Mucosa of gallbladder (tissue), 1 donor: ENCODE measurements at places on chromosomes 1 and 21. TPM values are rescaled to one million over a fixed set of nuclear protein-coding genes. Genes with fewer than 3 reads are reported as not detected.

DNA sequence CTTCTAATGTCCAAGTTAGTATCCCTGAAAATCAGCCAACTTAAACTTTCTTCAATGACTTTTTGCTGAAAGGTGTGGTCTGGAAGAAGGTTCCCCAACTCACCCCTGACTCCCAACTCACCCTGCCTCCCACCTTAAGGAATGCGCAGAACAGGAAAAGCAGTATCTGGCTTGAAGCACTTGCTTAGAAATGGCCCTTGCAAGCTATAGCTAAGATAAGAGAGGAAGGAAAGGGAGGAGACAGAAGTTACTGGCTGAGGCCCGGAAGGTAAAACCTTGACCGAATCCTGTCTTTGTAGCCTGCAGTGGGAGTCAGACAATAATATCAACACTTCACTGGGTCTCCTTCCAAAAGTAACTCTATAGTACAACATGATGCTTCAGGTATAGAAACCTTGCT is 2.9 kb downstream of the CYYR1 start:
- DNase-seq, result no peak

H6PD gene
- total RNA-seq, result 45.6 TPM

DNA sequence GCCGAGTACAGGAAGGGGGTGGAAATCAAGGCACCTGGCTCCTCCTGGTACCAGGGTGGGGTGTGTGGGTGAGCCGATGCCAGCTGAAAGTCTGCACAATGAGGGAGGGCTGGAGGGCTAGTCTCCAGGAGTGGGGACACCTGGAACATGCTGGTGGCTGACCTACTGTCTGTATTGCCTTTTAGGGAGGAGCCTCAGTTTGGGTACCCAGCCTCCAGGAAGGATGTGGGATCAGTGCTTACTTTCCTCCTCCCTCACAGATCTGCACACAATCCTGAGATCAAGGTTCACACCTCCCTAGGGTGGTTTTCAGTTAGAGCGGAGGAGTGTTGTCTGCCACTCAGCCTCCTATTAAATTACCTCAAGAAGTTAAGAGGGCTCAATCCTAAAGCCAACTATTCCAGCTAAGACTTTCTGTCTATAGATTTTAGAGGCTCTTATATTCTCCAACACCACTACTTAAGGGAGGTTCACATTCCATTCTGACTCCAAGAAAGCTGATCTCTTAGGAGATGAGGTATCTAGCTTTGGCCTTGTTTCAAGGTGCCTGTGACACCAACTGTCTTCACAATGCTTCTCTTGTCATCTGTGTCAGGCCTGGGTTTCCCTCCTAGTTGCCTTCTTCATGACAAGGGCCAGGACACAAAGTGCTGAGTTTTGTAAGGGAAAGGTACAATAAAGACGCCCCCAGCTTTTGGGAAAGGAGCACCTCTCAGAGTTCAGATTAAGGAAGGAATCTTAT is 15.7 kb downstream of the SSR2 start:
- peak; percentile 55 for DNase-seq

GUCA2B gene
- 7.9 TPM for total RNA-seq

DNA sequence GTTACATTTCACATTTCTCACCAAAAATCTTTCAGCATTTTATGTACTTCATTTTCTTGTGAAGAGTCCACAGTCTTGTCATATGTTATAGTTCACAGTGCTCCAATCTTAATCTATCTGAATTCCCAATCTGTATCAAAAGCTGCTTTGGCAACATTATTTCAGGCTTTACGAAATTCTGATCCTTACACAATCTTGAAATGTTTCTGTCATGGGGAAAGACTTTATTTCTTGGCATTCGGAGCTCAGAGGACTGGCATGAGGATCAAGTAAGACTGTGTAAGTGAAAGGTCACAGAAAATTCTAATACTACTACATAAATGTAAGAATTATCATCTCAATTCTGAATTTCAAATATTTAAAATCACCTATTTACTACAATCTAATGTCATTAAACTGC is 2.0 kb downstream of the USP33 start:
- no peak for DNase-seq

- DNase-seq, result no peak
Measured at GRCh38 chr1:1665815-1666251, 7.0 kb upstream of the CDK11B start.

DNA sequence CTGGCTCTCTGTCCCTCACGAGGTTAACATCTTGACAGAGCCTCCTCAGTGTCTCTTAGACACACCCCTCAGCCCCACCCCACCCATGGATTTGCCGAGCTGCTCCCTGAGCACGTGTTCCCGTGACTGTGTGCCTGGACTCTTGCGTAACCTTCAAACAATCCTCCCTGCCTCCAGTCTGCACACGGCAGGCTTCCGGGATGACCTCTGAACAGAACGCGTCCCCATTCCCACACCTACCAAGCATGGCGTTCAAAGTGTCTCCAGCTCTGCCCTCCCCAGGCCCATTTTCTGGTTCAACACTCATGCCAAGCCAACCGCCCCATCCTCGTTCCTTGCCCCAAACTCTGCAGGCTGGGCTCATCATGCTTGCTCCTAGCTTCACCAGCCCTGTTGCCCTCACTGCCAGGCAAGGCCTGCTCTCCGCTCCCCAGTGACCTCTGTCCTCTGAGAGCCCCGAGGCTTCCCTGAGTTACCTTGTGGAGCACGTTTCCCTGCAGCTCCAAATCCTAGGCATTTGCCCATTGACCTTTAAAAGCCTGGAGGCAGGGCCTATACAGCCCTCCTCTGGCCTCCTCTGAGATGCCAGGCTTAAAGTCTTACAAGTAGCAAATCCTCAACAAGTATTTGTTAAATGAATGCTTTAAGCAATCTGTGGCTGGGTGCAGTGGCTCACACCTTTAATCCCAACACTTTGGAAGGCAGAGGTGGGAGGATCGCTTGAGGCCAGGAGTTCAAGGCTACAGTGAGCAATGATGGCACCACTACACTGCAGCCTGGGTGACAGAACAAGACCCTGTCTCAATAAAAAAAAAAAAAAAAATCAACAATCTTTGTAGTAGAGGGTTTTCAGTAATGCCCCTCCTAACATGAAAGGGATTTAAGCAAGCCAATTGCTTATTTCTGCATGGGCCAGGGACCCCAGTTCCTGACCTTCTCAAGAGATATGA is 5.0 kb downstream of the AGT start:
- peak; percentile 89 for DNase-seq

GRCh38 chr1:76577525-76578185 is 289.6 kb upstream of the ST6GALNAC5 start:
- DNase-seq, result no peak
